ENCODE measurements at places on chromosomes 1 and 21.

DNA sequence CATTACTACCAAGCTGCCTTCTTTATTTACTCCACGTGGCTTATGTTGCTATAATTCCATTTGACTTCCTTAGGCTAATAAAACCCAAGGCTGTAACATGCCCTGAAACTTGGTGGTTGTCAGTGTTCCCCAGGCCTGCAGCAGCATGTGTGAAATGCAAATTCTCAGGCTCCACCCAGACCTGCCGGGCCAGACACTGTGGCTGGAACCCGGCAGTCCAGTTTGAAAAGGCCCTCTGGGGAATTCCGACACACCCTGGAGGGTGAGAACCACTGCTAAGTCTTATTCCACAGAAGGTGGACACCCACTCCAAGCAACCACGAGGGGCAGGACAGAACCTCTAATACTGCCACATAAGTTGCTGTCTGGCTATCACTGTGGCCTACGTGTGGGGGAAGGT lies 41.4 kb downstream of the URB1 start:
- DNase-seq = no peak

GRCh38 chr1:95249916-95250315 lies 15.9 kb downstream of the RWDD3 start:
- no peak for DNase-seq

- no peak for DNase-seq
Measured at GRCh38 chr1:17433261-17433660, 6.2 kb downstream of the RCC2 start.

DNA sequence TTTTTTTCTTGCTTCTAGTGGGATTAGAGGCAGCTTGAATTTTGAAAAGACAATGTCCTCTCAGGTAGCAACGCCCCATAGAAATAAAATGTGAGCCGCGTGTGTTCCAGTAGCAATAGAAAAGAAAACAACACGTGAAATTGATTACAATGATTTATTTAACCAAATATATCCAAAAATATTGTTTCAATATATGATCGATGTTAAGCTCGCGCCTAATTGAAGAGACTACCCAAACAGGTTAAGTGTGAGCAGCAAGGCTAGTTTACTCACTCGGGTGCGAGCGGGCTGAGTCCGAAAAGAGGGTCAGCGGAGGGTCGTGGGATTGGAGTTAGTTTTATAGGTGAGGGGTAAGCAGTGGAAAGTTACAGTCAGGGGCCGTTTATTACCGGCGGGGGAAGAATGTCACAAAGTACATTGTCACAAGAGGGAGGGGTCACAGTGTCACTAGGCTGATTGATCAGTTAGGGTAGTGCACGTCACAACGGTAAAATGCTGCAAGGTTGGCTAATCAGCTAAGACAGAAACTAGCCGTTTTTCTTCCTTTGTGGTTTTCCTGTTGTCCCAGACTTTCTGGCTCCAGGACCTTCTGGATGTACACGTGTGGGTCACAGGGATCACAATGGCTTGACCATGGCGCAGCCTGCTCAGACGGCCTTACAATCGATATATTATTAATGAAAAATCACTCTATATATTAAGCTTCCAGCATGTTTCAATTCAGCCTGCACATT lies 697 bp upstream of the ZNF670 start:
- DNase-seq = no peak

DNA sequence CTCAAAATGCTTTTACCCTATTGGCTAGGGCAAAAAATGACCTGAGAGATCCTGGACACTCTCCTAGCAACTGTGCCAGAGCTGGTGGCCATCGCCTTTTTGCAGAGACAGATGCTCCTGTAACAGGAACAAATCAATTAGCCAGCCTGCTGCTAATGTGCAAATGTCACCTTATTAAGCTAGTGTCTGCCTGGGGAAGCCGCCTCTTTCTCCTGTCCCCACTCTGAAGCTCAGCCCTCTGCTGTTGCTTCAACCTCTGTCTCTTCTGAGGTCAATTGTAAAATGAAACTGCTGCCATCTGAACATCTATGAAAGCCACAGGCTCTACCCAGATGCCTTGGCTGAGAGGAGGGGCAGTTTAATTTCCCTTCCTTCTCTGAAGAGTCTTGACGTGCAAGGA lies 85.5 kb upstream of the CACNA1E start:
- DNase-seq = no peak

- peak; percentile 65 for DNase-seq
Measured at GRCh38 chr21:31354604-31355443, 10.8 kb upstream of the TIAM1 start.

GRCh38 chr21:23215261-23215660 lies 2217.1 kb downstream of the NCAM2 start:
- DNase-seq = no peak

DNA sequence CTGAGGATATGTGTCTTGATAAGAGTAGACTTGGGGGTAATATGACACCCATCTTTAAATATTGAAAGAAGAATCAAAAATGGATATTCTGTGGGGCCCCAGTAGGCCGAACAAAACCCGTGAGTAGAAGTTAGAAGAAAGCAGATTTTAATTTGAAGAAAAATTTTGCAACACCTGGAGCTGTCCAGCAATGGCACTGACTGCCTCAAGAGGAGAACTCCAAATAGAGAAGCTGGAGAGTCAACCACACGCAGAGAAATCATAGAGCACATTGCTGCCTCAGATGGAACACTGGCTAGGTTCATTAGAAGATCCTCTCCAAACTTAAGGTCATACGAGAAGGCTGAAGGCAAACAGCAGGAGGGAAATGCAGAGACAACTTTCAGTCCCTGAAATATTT lies 6.8 kb downstream of the NHLH1 start:
- DNase-seq = no peak

DNA sequence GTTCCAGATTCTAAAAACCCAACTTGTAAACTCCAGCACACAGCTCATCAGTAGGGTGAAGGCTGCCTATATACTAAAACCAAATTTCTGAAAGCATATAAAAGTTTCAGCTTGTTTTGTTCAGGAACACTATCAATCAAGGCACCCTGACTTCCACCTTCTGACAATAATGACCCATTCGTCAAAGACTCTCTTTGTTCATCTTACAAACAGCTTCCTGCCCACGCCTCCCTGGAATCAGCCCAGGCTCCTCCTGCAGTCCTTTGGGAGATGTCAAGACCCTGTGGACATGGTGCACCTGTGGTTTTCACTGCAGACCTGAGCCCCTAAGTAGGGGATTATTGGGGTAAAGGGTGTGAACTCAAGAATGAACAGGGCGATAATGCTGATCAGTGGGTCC lies 178.9 kb upstream of the CAMK1G start:
- no peak for DNase-seq

DNA sequence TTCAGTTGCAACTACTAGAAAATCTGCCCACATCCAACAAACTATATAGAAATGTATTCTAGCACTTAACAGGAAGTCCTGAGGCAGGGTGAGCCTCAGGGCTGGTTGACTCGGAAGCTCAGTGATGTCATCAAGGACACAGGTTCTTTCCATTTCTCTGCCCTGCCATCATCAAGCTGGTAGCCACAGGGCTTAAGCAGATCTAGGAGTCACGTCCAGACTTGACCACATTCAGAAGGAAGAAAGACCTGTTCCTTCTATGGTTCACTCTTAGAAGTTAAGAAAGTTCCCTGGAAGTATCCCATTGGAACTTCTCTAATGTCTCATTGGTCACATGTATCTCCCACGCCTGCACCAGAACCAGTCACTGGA lies 438.1 kb downstream of the PRDM2 start:
- DNase-seq = no peak

DNA sequence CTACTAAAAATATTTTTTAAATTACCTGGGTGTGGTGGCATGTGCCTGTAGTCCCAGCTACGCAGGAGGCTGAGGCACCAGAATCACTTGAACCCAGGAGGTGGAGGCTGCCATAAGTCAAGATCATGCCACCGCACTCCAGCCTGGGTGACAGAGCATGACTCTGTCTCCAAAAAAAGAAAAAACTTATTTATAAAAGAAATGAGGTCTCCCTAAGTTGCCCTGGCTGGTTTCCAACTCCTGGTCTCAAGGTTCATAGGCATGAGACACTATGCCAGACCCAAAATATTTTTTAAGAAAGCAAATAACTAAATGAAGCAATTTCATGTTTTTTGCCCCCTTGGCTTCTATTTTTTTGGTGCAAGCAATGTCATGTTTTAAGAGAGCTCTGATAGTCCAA lies 32.9 kb downstream of the EIF4G3 start:
- DNase-seq = no peak

DNA sequence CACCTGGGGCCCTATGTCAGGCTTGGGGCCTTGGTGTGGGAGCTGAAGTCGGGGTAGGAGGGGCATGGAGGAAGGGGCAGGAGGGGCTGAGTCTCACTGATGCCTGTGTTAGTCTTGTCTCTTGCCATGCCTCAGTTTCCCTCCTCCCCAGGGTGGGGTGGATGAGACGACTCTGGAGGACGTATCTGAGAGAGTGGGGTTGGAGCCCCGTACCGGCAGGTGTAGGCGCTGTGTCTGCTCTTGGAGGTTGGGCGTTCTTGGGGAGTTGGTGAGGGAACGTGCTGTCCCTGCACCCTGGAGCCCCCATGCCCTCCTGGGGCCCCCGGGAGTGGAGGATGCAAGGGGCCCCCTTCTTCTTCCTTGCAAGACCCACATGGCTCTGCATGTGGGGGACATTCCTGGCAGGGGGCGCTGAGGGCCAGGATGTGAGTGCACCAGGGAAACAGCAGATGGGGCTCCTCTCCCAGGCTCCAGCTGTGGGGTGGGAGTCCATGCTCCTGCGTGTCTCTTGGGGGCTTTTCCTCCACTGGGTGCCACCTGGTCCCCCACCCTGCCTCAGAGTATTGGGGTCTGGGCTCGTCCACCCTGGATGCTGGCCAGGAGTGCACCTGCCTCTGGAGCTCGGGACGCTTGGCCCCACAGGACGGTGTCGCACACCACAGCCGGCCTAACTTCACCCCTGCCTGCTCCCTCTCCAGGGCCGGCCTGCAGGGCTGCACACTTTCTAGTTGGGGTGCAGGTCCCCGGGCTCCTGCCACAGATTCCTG lies 1.4 kb upstream of the TNFRSF14 start:
- DNase-seq = no peak

- no peak for DNase-seq
Measured at GRCh38 chr1:230300322-230301301, 125.5 kb downstream of the PGBD5 start.

DNA sequence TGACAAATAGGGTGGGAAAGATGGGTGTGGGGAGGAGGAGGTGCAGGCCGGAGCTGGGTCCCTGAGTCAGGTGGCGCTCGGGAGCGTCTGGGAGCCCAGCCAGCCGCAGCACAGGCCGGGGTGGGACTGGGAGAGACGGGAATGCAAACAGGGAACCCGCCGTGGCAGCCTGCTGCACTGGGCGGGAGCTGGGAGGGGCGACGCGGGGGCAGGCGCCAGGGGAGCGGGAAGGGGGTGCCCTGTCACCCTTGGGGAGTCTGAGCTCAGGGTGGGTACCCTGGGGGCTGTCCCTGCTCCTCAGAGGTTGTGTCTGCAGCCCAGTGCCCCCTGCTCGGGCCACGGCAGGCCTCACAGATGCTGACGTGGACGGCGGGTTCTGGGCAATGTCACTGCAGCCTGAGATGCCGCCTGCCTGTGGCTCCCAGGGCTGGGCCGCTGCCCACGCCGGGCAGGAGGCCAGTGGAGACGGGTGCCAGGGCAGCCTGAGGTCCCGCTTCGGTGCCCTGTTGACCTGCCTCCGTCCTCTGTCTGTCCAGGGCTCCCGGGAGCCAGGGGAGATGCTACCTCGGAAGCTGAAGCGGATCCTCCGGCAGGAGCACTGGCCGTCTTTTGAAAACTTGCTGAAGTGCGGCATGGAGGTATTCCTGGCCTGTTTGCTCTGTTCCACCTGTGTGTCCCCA lies 16.6 kb upstream of the LRRC3 start:
- DNase-seq = no peak

Measured in stimulated activated CD4-positive, alpha-beta T cell treated with anti-CD3 and anti-CD28 coated beads, Interleukin-15, amount 100 ng/mL, for 1 hour (primary cell).